Stomach (tissue), 19 donors: ENCODE measurements at places on chromosomes 3 and 15.

DNA sequence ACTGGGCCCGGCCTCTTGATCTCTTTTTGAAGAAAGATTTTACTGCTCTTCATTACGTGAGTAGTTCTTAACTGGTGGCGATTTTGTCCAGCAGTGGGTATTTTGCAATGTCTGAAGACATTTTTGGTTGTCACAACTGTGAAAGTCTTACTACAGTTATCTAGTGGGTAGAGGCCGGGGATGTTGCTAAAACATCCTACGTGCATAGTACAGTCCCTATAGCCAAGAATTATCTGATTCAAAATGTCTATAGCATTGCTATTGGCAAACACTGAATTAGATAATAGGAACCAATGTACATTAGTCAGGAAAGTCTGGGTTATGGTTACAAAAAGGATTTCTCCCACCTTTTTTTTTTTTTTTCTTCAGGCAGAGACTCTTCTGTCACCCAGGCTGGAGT is 38.1 kb downstream of the FOXL2 start:
- no peaks in the 10 kb centered on the region for H3K4me1 ChIP-seq
- no peak overlapping the region for H3K4me3 ChIP-seq
- no peak for DNase-seq
- no peak overlapping the region for H3K27ac ChIP-seq

DNA sequence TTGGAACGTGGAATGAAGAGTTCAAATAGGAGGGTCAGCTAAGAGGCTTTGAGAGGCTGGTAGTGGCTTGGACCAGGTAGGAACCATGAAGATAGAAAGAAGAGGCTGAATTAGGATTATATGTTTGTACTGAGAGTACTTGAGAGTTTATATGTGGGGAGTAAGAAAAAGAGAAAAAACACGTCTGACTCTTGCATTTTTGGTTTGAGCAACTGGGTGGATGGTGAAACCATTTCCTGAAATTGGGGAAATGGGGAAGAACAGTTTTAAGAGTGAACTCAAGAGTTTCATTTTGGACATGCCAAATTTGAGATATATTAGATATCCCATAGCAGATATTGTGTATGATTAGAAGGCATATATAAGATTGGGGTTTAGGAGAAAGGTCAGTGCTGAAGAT is 92.9 kb upstream of the TNIK start:
- no peaks in the 10 kb centered on the region for H3K36me3 ChIP-seq
- no peak overlapping the region for H3K27ac ChIP-seq
- H3K4me3 ChIP-seq = no peak overlapping the region
- peaks cover 7% of the 10 kb centered on the region for H3K4me1 ChIP-seq
- no peaks in the 10 kb centered on the region for H3K27me3 ChIP-seq

DNA sequence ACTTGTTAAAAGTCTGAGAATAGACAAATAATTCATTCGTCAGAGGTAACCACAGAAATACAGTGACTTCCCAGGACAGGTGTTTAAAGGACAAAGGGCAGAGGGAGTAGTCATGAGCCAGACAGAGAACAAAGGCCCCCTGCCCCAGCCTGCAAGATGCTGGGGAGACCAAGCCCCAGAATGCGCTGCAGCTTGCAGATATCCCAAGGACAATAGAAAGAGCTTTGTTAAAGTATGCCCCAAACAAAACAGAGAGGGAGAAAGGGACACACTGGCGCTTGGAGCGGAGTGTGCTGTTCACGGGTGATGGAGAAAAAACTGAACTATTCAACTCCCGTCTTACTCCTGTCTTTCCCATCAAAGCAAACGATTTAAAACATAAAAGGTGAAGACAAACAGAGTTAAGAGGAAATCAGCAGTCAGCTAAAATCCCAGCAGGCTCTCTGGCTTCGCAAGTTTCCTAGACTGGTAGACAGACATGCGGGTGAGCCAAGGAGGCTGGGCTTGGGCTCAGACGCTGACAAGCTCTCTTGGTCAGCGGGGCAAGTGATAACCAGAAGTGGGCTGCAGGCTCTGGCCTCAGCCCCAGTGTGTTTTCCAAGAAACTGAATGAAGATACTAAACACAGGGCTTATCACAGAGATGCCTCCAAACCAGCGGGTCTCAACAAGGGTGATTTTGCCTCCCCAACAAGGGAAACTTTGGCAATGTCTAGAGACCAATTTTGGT is 130.1 kb downstream of the UACA start:
- peaks cover 27% of the 10 kb centered on the region for H3K4me1 ChIP-seq
- no peak overlapping the region for H3K27ac ChIP-seq
- no peak overlapping the region for H3K4me3 ChIP-seq
- no peaks in the 10 kb centered on the region for H3K27me3 ChIP-seq
- DNase-seq = peak; percentile 50

DNA sequence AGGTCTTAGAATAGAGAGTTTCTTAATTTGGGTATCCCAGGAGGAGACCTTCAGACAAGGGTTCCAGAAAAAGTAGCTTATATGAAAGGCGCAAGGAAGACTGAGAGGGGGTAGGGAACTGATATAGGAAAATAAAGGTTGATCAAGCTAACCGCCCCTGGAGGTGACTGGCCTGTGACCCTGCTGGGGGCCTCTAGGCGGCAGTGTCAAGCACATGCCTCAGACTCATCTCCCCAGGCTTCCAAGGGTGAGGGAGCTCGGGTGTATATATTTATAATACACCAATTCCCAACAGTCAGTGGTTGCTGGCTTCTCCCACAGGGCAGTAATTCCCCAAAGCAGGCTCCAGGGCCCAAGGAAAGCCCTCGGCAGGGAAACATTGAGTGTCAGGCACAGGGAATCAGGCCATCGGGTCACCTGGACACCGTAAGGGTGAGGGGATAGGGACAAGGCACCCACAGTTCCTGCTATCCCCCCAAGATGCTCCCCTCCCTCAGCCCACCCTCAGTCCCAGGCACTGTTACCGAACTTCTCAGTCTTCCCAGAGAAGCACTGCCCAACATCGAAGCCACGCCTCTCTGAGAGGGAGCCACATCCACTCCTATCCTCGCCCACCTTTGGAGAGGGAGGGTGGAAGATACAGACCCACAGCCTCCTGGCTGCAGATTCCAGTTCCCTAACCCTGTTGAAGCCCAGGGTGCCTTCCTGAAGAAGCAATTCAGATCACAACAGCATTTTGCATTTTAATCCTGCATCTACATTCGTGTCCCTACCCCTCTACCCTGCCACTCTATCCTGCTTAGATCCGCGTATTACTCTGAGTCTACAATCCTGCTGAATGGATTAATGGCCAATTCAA is 19.5 kb upstream of the CAV3 start:
- no peaks in the 10 kb centered on the region for H3K27me3 ChIP-seq
- DNase-seq = peak; percentile 22
- no peaks in the 10 kb centered on the region for H3K4me1 ChIP-seq
- no peak overlapping the region for H3K4me3 ChIP-seq
- no peak overlapping the region for H3K27ac ChIP-seq

- H3K27me3 ChIP-seq = no peaks in the 10 kb centered on the region
- H3K4me1 ChIP-seq = peaks cover 55% of the 10 kb centered on the region
- peak overlapping the region; percentile 16 for H3K27ac ChIP-seq
- no peaks in the 10 kb centered on the region for H3K36me3 ChIP-seq
- DNase-seq = peak; percentile 86
- H3K4me3 ChIP-seq = no peak overlapping the region
Observed at GRCh38 chr15:73601451-73602445, 31.4 kb downstream of the NPTN start.

- no peak overlapping the region for H3K4me3 ChIP-seq
- H3K36me3 ChIP-seq = peaks cover 25% of the 10 kb centered on the region
- H3K27ac ChIP-seq = no peak overlapping the region
- H3K4me1 ChIP-seq = peaks cover 5% of the 10 kb centered on the region
- H3K27me3 ChIP-seq = no peaks in the 10 kb centered on the region
Observed at GRCh38 chr3:13494463-13495350, 14.6 kb downstream of the HDAC11 start.

DNA sequence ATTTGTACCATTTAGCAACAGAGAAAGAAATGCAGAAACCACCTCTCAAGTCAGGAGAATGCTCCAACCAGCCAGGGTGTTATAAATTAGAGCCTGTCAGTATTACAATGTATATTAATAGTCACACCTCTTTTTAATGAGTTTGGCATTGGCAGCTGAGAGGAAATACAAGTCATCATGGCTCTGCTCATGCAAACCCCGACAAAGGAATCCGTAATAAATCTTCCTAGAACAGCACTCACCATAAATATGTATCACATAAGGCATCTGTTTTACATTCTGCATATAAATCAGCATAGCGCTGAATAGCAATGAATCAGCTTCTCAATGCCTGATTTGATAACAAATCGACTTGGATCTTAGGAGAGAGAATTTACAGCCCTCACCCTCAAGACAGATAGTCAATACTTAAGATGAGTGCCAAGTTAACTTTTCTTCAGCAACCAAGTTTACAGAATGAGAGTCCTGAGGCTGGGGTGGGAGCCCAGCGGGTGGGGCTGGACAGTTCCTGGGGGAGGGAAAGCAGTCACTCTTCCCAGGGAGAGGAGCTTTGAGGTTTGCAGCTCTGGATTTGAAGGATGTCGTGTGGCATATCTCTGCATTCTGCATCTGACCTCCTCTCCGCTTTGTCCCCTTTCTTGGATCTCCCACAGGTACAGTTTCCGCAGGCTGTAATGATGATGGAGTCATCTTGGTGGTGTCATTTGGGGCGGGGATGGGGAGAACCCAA is 1034.4 kb upstream of the NR2F2 start:
- H3K4me3 ChIP-seq = no peak overlapping the region
- H3K27ac ChIP-seq = no peak overlapping the region
- H3K4me1 ChIP-seq = peaks cover 18% of the 10 kb centered on the region
- DNase-seq = no peak
- H3K36me3 ChIP-seq = no peaks in the 10 kb centered on the region

DNA sequence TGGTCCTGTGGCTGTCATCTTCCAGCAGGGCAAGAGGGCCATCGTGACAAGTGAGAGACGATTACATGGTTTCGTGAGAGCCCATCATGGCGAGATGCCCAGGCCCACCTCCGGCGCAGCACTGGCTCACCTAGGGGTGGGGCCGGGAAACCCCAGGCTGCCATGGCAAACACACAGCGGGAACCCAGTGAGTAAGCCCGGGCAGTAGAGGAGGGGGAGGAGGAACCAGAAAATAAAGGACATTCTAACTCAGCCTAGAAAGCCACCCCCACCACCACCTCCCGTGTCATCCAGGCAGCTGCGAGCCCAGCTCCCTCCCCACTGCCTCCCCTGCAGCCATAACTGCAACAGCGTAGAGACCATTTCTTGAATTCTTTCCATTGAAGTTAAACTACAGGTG is 52.3 kb downstream of the PCSK6 start:
- H3K27ac ChIP-seq = no peak overlapping the region
- no peaks in the 10 kb centered on the region for H3K36me3 ChIP-seq
- no peaks in the 10 kb centered on the region for H3K27me3 ChIP-seq
- no peak overlapping the region for H3K4me3 ChIP-seq
- peaks cover 44% of the 10 kb centered on the region for H3K4me1 ChIP-seq

GRCh38 chr15:38899300-38899699 is 334.7 kb upstream of the RASGRP1 start:
- no peak overlapping the region for H3K27ac ChIP-seq
- H3K4me1 ChIP-seq = peaks cover 3% of the 10 kb centered on the region
- H3K4me3 ChIP-seq = no peak overlapping the region
- DNase-seq = no peak

DNA sequence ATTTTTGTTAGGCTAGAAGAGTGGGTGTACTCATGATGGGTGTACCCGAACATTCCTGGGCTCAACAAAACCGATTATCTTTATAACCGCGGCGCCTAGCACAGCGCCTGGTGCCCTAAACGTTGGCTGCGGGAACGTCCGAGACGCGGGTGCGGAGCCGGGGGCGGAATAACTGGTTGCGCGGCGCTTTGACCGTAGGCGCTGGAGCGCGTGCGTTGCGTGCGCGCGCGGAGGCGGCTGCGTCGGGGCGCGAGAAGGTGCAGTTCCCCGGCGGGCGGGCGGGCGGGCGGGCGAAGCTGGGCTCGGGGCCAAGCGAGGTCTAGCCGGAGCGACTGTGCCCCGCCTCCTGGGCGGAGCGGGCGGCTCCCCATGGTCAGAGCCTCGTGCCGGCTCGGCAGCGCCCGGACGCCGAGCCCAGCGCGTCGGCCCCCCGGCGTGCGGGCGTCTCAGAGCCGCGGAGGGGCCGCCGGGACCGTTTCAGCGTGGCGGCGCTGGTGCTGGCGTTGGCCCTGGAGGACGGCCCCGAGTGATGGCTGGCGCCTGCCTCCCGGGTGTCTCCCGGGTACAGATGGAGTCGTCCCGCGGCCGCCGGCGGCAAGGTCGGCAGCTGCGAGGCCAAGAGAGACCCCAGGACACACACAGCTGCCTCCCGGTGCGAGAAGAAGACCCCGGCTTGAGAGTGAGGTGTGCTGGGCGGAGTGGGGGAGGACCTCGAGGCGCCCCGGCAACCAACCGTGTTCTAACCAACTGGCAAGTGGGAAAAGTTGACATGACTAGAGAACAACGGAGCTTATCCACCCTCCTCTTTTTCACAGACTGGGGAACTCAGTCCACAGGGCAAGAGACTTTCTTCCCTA is at the start of gene PLAAT1:
Gene PLAAT1 (plus strand): TSS at position 373 of the 857 bp plus-strand sequence. CDS start 14,429 bp downstream, outside the sequence.
- H3K36me3 ChIP-seq = no peaks in the 10 kb centered on the region
- peak within 1 kb of the TSS; percentile 83 for H3K27ac ChIP-seq
- H3K4me1 ChIP-seq = peaks cover 13% of the 10 kb centered on the region
- peak within 1 kb of the TSS; percentile 57 for H3K4me3 ChIP-seq
- DNase-seq = peak; percentile 93

DNA sequence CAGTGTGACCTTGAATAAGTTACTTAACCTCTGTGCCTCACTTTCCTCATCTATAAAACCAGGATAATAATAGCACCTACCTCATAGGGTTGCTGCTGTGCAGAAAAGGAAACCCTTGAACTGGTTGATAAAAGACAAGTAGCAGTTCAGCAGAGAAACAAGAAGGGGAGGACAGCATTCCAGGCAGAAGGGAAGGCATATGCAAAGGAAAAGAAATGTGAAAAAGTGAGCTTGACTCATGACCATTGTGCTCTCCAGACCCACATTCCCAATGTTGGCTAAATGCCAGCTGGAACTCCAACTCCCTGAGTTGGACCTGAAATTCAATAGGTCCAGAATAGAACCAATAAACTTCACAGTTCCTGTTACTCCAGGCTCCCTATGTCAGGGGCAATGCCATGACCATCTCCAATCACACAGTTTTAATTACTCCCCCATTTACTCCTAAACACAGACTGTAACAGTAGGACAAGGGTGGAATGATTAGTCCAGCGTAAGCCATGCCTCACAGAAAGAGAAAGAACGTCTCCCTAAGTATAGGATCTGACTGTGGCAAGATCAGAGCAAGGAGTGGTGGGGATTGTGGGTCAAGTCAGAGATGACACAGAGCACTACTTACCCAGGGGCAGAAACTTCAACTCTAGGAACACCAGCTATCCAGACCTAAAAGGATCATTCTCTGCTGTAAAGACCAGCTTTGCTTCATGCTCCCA is 26.9 kb downstream of the PRKAR2A start:
- no peak overlapping the region for H3K27ac ChIP-seq
- peaks cover 17% of the 10 kb centered on the region for H3K4me1 ChIP-seq
- no peak for DNase-seq
- H3K27me3 ChIP-seq = no peaks in the 10 kb centered on the region

GRCh38 chr3:101873619-101874018 is 24.3 kb downstream of the NFKBIZ start:
- no peak for DNase-seq
- peaks cover 4% of the 10 kb centered on the region for H3K4me1 ChIP-seq
- H3K27me3 ChIP-seq = no peaks in the 10 kb centered on the region
- no peak overlapping the region for H3K27ac ChIP-seq
- no peak overlapping the region for H3K4me3 ChIP-seq
- no peaks in the 10 kb centered on the region for H3K36me3 ChIP-seq
